ENCODE measurements at places on chromosomes 16 and 17.

GRCh38 chr17:80873307-80873951, 118.2 kb upstream of the CHMP6 start:
- peak; percentile 82 for DNase-seq

- DNase-seq = peak; percentile 73
Observed at GRCh38 chr16:85994492-85995490, 95.8 kb downstream of the IRF8 start.

GRCh38 chr17:48755356-48755755, 26.8 kb upstream of the HOXB13 start:
- peak; percentile 6 for DNase-seq

DNA sequence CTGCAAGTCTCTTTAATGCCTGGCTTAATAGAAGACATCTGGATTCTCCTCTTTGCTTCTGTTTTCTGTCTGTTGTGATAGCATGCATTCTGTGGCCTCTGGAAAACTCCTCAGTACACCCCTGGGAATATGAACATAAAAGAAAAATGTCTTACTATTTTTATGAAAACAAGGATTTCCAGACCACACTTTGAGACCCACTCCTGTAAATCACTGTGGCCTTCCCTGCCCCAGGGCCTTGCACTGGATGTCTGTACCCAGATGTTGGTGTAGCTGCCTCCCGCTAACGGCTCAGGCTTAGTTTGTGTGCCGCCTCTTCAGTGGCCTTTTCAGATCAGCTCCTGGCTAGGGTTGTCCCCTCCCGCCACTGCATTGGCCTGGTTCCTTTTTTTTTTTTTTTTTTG, 126.6 kb downstream of the SOCS1 start:
- no peak for DNase-seq

GRCh38 chr17:12979826-12980500, 37.9 kb downstream of the ELAC2 start:
- no peak for DNase-seq

- no peak for DNase-seq
Observed at GRCh38 chr16:15811481-15812400, 45.1 kb downstream of the MYH11 start.

GRCh38 chr17:41657176-41657754, 31.4 kb upstream of the EIF1 start:
- DNase-seq = no peak

- DNase-seq = no peak
Observed at GRCh38 chr17:20968913-20969616, 73.7 kb downstream of the USP22 start.

GRCh38 chr17:5592382-5592781, 8.1 kb upstream of the NLRP1 start:
- DNase-seq = peak; percentile 87

DNA sequence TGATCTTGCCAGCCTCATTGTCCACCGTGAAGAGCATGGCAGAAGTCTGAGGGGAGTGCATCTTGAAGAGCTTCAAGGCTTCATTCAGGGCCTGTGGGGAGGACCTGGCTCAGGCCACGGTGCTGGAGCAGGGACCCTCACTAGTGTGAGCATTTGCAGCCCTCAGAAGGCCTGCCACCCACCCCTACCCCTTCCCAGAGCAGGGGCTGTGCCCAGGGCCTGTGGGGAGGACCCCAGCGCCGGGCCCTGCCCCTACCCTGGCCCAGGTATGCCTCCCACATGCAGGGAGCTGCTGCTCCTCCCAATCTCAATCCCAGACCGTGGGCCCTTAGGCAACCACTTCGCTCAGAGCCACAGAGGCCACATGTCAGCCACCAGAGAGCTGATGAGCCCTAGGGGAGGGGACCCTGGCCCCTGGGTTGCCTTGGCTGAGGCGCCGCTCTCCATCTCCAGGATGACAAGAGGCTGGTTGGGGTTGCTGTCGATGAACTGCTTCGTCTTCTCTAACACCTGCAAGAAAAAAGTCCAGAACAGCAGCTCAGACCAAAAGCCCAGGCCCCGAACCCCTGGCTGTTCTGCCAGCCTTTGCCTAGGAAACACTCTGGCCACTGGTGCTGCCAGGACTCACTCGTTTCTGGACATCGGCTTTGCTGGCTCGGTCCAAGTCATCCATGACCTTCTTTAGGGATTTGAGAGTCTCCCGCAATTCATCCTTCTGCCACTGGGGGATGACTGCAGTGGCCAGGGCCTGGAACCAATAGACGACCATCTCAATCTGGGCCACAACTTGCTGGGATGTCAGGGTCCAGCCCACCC, 1.8 kb upstream of the EXOSC6 start:
- DNase-seq = no peak

GRCh38 chr17:53353919-53354351, 468.8 kb upstream of the KIF2B start:
- DNase-seq = peak; percentile 79

- no peak for DNase-seq
Observed at GRCh38 chr16:1154887-1155331, 2.0 kb downstream of the CACNA1H start.

DNA sequence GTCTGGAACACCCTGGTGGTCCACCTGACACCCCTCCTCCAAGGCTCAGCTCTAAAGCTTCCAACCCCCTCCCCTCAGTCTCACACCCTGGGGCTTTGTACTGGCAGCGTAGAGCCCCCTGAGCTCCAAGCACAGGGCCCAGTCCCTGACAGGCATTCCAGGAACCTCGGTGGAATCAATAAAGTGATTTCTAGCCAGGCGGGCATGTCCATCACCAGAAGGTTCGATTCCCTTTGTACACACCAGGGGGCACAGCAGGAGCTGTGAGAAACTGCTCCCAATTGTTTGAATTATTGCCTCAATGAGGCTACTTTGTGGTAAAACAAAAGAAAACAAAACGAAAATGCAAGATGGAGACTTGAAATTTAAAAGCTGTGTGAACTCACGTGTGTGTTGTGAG, 51.8 kb downstream of the SMPD3 start:
- DNase-seq = peak; percentile 15

- DNase-seq = no peak
Observed at GRCh38 chr17:27905447-27906225, 12.5 kb upstream of the LYRM9 start.

DNA sequence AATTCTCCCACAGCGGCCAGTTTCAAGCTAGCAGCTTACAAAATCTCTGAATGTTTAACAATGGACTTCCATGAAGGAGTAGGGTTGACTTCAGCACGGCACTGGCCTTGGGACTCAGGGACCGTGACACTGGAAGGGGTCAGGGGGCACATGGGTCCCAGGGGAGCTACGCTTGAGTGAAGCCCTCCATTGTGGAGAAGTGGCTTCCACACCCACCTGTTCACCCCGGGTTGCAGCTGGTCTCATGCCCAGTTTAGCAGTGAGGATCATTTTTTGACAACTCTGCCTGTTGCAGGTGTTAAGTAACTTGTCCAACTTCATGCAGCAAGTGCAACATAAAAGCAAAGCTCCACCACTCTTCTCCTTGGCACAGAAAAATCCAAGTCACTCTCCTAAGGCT, 510.2 kb downstream of the CDH13 start:
- no peak for DNase-seq

GRCh38 chr17:79888009-79888540, 48.8 kb upstream of the CBX4 start:
- DNase-seq = no peak

- no peak for DNase-seq
Observed at GRCh38 chr16:49427771-49428170, 54.2 kb downstream of the C16orf78 start.

GRCh38 chr17:70989280-70989679, 819.9 kb downstream of the KCNJ2 start:
- no peak for DNase-seq

DNA sequence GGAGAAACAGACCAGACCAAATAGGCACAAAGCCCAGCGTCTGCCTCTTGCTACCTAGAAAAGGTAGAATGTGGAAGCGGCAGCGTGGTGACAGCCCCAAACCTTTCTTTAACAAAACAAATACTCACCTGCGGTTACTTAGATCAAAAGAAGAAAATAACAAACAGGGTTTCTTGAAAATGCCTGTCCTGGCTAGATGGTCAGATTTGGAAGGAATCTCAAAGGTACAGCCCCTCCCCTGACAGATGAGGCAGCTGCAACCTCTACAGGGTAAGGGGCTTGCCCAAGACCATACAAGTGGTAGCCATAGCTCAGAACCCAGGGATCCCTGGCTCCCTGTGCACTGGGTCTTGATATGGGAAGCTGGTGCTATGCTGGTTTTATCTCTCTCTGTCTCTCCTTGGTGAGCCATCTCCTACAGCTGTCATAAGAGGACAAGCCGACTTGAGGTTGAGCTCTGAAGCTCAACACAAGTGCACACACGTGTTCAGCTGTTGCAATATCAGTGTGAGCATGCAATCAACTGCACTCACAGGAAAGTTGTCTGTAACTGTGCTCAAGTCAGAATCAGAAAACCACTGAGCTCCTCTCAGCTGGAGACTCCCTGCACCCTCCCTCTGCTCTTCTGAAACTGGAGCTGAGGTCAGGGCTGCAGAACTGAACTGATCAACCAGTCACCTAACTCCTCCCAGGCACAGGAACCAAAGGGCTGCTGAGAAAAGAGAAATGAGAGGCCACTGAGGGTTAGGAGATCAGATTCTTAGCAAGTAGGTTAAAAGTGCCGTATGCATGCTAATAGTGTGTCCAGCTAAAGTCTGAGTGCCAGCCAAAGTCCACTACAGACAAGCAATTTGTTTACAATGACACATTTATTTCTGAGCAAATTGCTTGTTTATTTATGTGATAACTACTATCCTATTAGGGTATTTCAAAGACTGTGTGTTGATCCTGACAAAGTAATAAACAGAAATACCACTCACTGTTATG, 6.1 kb upstream of the RNF157 start:
- DNase-seq = no peak

GRCh38 chr17:13200671-13201070, 182.8 kb upstream of the ELAC2 start:
- DNase-seq = no peak

GRCh38 chr16:57769541-57770145, 32.6 kb downstream of the KIFC3 start:
- no peak for DNase-seq

- no peak for DNase-seq
Observed at GRCh38 chr17:41098042-41098441, at the start of gene KRTAP4-8. Gene KRTAP4-8 (minus strand): TSS chr17:41098142. CDS start chr17:41098084, 58 bp downstream.

DNA sequence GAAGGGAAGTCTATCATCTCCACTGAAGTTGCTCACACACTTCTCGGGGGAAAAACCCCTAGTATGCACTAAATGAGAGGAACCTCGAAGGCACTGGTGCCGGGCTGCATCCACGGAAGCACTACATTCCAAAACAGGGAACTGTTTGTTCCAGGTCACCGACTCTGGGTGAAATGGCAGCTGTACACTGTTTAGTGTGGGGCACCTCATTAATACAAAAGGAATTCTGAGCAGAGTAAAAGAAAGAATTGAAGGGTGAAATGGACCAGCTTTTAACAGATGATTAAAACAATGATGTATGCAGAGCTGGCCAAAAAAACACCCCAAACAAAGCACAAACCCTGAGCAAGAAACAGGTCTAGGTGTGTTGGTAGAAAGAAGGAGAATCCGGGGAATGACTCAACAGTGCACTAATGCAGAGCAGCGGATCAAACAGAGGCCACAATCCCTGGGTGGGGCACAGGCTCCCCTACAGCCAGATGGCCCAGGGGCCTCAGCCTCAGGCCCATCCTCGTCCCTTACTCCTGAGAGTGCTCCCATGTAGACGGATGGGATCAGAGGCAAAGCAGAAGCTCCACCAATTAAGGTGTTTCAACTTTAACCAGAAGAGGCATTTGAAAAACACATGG, 161.5 kb downstream of the ZFHX3 start:
- no peak for DNase-seq

DNA sequence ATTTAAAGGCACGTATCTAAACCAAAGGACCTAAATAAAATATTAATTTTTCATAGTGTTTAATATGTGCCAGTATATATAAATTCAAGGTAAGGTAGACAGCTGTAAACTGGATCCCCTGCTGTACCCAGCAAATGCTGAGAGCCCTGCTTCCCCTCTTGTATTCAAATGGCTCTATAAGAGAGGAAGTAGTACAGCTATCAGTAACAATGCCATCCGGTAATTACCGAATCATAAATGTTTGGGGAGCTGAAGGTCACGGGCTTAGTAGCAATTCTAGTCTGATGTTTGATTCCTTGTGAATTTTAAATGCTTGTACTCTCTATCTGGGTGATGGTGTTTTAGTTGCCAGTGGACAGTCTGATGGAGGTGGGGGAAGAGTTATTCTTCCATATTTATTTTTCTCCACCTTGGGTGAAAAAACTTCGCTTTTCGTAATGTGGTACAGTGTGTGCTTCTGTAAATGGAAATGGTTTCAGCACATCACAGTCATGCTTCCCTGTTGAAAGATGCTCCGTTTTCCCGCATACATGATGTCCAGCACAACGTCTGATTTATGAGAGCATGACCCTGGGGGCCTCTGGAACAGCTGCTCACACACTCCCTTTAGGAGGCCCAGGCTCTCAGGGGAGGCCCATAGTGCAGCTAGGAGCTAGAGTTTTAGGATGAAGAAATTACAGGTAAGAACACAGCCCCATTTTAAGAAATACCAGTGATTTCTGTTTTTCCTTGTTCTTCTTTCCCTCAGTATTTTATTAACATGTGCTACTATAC, 423.9 kb downstream of the WWOX start:
- DNase-seq = no peak

- peak; percentile 89 for DNase-seq
Observed at GRCh38 chr17:48841395-48841831, 10.6 kb downstream of the CALCOCO2 start.
